ENCODE measurements at places on chromosomes 7 and 10. TPM values are rescaled to one million over a fixed set of nuclear protein-coding genes. Genes with fewer than 3 reads are reported as not detected.

DNA sequence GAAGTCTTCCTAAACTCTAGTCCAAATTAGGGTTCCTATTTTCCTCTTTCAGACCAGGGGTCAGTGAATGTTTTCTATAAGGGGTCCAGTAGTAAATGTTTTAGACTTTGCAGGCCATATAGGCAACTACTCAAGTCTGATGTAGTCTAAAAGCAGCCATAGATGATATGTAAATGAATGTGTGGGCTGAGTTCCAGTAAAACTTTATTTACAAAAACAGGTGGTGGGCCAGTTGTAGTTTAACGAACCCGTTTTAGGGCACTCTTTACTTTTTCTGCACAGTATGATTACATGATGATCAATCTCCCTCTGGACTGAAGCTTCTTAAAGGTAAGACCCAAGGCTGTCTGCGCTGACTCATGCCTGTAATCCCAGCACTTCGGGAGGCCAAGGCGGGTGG lies 243.6 kb downstream of the CAMK1D start:
- DNase-seq: no peak

TRUB1 gene
- 26.9 TPM for total RNA-seq

- DNase-seq: no peak
These were observed 122.2 kb downstream of the PDE1C start for GRCh38 chr7:31948029-31948428.

GRCh38 chr10:3779158-3779741 lies 5.8 kb downstream of the KLF6 start:
- no peak for DNase-seq

- peak; percentile 75 for DNase-seq
These were observed 811 bp downstream of the RGS10 start for GRCh38 chr10:119541459-119542356.

GRCh38 chr10:61626209-61626608 lies 36.5 kb upstream of the CABCOCO1 start:
- no peak for DNase-seq

GRCh38 chr7:2355705-2356008 lies 1.0 kb downstream of the EIF3B start:
- no peak for DNase-seq

TEX36 gene
- not detected for total RNA-seq

AKR1C1 gene
- 0.78 TPM for total RNA-seq

GRCh38 chr7:100171840-100172239 lies 3.4 kb upstream of the GAL3ST4 start:
- DNase-seq: no peak

IKZF1 gene
- 229 TPM for total RNA-seq

OR6B1 gene
- not detected for total RNA-seq

DNA sequence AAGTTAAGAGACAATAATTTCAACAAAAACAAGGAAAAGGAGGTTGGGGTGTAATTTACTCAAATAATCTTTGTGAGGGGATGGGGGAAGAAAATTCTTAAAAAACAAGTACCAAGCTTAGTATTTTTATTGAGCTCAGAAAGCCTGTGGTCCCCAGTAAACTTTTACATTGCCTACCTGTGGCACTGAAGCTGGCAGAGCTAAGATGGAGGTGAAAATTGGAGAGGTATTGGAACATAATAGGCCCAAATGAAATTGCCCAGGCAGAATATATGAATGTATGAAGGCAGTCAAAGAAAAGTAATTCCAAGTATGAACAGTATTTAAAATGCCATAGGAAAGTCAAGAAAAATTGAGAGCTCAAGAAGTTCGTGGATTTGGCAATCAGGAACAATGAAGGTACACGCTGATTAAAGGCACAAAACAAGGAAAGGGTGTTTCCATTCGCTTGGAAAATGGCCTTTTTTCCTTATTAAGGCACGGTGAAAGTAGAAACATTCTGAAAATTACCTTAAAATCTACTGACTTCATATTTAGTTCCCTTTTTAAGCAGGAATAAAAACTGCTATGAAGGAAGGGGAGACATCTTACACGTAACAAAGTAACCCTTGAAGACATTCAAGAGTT lies 3.4 kb upstream of the KMT2E start:
- no peak for DNase-seq

- DNase-seq: no peak
These were observed 48.4 kb upstream of the PODXL start for GRCh38 chr7:131604841-131605279.

MKX gene
- total RNA-seq: 0.38 TPM

DNA sequence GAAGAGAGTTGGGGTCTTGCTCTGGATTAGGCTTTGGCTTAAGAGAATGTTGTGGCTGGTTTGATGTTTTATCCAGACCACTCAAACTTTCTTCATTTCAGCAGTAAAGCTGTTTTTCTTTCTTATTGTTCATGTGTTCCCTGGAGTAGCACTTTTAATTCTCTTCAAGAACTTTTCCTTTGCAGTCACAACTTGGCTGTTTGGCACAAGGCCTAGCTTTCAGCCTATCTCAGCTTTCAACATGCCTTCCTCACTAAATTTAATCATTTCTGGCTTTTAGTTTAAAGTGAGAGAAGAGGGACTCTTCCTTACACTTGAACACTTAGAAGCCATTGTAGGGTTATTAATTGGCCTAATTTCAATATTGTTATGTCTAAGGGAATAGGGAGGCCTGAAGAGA lies 18.1 kb downstream of the CCDC126 start:
- no peak for DNase-seq

DNA sequence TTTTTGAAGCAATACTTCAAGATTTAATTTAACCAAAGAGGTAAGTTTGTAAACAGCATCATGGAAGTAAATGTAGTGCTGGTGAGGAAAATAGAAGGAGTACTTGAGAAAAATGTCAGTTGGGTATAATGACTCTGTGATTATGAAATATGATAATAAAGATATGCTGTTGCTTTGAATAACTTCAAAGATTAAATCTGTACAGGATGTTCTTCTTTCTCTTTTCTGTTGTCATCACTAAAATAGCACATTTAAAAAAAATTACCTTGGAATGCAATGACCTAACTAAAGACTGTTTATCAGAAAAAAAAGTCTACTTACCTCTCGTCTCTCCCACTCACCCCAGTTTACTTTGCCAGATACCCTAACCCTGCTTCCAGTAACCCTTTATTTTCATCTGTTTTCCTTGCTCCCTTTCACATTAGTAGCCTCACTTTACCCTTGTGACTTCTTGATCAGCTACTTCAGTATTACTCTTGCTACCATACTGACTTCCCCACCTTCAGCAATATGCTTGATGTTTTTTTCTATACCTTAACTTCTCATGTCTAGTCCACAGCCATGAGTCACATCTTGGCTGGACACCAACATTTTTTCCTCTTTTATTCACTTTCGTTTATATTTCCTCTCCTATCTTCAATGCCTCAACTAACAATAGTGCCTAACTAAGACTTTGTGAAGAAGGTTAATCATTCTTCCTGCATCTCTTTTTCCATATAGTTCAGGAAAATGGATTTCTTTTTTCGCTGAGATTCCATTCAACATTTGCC lies 29.7 kb upstream of the TAS2R16 start:
- no peak for DNase-seq

CRHR2 gene
- total RNA-seq: not detected

GRCh38 chr10:21379143-21379542 lies 146.3 kb downstream of the SKIDA1 start:
- DNase-seq: no peak

- DNase-seq: no peak
These were observed 129.6 kb downstream of the TNS3 start for GRCh38 chr7:47452295-47452694.

GRCh38 chr10:58241346-58241745 lies 26.3 kb downstream of the IPMK start:
- DNase-seq: no peak

- no peak for DNase-seq
These were observed 7.5 kb downstream of the RBAK start for GRCh38 chr7:5053175-5053574.

- no peak for DNase-seq
These were observed 42.4 kb downstream of the INSIG1 start for GRCh38 chr7:155340071-155340531.

DNA sequence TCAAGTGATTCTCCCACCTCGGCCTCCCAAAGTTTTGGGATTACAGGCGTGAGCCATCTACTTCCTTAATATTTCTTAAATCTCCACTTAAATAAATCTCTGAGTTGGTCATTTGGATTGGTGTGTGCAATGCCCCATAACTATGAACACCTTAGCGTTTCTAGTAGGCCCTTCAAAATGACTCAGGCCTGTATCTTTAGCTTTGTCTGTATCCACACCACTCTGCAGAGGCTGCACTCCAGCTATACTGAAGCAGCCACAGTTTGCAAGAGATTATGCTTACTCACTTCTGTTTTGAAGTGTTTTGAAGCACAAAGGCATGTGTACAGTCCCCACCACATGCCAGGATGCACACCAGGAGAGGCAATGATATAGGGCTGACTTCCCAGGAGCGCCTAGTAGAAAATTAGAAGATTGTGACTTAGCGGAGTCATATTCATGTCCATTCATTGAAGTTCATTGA lies 2.4 kb upstream of the ST7 start:
- no peak for DNase-seq

- DNase-seq: no peak
These were observed 79.3 kb upstream of the SLC25A13 start for GRCh38 chr7:96401200-96401599.

KAZALD1 gene
- 0.19 TPM for total RNA-seq

- DNase-seq: no peak
These were observed 13.5 kb upstream of the SCRN1 start for GRCh38 chr7:30003098-30003497.

RSPH10B2 gene
- 0.35 TPM for total RNA-seq

- no peak for DNase-seq
These were observed 3.7 kb downstream of the ZFYVE27 start for GRCh38 chr10:97740613-97741012.

DNA sequence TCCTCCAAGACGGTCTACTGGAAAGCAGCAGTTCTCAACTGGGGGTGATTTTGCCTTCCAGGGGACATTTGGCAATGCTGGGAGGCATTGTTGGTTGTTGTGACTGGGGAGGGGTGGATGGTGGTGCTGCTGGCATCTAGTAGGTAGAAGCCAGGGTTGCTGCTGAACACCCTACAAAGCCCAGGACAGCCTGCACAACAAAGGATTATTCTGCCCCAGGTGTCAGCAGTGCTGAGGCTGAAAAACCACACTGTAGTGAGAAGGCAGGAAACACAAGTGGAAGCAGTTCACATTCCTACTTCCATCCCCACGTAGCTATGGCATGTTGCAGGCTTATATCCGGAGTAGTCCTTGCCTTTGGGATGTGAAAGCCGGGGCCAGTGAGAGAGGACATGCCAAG lies 86.9 kb downstream of the AOAH start:
- DNase-seq: no peak

DNA sequence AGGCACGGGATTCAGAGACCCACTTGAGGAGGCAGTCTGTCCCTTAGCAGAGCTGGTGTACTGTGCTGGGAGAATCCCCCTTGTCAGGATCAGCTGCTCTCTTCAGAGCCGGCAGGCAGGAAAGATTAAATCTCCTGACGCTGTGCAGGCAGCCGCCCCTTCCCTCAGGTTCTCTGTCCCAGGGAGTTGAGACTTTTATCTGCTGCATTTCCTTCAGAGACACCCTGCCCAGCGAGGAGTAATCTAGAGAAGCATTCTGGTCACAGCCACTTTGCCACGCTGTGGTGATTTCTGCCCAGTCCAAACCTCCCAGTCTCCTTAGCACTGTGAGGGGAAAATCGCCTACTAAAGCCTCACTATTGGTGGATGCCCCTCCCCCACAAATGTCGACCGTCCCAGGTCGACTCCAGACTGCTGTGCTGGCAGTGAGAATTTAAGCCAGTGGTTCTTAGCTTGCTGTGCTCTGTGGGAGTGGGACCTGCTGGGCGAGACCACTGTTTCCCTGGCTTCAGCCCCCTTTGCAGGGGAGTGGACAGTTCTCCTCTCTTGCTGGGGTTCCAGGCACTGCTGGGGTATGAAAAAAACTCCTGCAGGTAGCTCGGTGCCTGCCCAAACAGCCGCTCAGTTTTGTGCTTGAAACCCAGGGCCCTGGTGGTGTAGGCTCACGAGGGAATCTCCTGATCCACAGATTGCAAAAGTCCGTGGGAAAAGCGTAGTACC lies 265.4 kb downstream of the ZWINT start:
- DNase-seq: no peak

MAD1L1 gene
- 59.4 TPM for total RNA-seq

DNA sequence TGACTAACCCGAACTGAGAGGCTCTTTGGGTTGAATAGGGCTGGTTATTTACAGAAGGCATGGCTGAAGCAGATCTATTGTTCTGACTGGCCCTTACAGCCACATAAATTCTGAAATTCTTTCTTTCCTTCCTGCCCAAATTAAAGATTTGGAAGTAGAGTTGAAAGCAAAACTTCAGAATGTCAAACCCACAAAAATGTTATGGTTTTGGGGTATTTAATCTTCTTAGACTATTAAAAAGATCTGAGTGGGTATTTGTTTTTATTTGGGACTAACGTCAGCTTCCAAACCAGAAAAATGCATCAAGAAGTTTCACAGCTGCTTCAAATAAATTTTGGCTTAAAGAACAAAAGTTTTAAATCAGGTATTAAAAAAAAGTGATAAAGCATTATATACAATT lies 124.5 kb downstream of the AHR start:
- no peak for DNase-seq

ERVW-1 gene
- not detected for total RNA-seq

- peak; percentile 15 for DNase-seq
These were observed 187.9 kb downstream of the GATA3 start for GRCh38 chr10:8242295-8242872.

DNA sequence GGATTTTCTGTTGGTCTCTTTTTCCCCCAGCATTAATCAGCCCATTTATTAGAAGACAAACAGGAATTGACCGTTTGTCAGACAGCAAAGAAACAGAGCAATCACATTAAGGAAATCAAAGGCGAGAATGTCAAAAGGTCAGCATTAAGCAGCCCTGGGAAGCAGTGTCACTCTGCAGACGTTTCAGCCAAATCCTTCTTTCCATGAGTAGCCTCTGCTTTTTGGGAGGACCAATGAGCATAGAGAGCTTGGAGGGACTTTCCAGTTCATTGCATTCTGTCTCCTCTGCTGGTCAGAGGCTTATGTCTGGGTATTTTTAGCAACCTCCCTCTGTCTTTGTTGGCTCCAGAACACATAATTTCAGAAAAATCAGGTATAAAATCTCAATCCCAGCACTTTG lies 481.4 kb downstream of the GALNT17 start:
- DNase-seq: no peak

DNA sequence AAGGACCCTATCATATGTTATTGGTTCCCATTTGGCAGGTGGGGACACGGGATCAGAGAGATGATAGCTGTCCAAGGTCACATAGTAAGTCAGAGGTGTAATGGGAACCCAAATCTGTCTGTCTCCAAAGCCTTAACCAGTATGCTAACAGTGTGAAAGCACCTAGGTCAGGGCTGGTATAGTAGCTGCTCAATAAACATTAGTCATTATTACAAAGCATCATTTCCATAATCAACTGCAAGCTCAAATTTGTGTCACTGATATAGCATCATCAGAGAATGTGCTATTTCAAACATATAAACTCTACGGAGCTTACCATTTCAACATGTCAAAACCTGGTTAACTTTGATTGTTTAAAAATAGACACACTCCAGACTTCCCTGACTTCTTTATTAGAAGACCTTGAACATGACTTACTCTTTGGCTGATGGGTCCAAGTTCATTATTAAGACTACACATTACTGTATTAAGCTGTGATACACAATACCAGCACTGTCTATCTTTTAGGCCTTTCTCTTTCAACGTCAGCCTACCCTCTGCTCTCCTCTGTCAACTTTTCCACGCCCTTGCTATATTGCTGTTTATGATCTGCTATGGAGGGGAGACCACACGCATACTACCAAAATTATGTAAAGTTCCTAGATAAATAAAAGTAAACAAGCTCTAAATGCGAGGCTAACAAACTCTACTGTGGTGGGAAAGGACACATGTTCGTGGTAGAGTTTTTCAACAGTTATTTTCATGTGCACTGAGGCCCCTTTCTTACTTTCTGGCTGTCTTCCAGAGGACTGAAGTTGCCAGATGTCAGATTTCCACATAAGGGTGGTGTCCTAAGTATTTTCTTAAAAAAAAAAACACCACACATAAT lies 33.6 kb downstream of the DNMBP start:
- DNase-seq: no peak
